Effector CD4-positive, alpha-beta T cell (primary cell): ENCODE measurements at places on chromosomes 3 and 15.
A peak's percentile ranks its signal among the peaks of the same experiment; 100 is the strongest.

DNA sequence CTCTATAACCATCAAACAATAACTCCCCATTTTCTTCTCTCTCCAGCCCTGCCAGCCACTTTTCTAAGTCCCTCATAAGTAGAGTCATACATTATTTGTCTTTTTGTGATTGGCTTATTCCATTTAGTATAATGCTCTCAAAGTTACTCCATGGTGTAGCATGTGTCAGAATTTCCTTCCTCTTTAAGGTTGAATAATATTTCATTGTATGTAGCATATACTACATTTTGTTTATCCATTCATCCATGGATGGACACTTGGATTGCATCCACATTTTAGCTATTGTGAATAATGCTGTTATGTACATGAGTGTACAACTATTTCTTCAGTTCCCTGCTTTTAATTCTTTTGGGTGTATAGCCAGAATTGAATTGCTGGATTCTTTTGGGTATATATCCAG, 138.4 kb downstream of the ATG7 start:
- no peak for DNase-seq

- no peak for DNase-seq
Observed at GRCh38 chr3:32018757-32019564, 37.4 kb downstream of the ZNF860 start.

DNA sequence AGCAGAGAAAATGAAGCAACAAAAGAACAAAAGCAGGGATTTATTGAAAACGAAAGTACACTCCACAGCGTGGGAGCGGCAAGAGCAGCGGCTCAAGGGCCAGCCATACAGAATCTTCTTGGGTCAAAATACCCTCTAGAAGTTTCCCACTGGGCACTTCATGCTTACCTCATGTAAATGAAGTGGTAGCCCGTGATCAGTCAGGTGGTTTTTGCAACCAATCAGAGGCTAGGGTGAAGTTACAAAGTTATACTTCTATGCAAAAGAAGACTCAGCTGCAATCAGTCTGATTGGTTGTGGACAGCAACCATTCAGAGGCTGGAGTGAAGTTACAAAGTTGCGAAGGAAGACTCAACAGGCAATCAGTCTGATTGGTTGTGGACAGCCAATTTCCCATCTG, 37.8 kb upstream of the TRH start:
- DNase-seq, result no peak

DNA sequence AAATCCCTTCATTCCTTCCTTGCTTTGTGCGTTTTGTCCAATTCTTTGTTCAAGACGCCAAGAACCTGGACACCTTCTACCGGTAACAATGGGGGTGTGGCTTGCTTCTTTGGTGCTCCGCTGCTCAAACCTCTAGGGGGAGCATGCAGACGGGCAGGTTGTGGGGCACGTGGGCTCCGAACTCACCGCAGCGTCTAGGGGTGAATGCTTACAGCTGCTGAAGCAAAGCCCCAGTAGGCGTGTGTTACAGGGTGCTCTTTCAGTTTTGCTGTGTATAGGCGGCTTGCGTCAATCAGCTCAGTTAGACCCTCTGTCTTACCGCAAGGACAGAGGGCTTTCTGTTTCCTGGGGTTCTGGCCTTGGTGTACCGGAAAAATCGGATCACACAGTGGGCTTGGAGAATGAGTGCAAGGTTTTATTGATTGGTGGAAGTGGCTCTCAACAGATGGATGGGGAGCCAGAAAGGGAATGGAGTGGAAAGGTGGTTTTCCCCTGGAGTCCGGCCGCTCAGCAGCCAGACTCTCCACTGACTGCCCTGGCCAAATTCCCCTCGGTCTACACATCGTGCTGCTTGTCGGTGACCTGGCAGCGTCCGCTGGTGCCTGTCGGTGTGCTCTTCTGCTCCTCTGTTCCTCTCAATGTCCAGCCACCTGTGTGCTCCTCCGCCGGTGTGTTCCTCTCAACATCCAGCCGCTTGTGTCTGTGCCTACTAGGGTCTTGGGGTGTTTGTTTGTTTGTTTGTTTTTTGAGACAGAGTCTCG, 1.2 kb upstream of the LRRC34 start:
- DNase-seq, result peak; percentile 60

DNA sequence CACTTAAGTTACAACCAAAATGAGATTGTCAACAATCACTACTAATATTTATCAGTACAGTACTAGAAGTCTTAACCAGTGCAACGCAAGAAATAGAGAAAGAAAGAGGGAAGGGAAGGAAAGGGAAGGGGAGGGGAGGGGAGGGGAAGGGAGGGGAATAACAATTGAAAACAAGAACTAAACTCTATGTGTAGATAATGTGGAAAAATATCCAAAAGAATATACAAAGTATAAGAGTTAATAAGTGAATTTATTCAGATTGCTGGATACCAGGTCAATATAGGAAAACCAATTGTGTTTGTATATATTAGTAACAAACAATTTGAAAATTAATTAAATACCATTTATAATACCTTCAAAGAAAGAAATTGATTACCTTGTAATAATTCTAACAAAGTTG, 10.7 kb downstream of the ATP13A5 start:
- DNase-seq, result no peak

- DNase-seq, result no peak
Observed at GRCh38 chr3:192413461-192413860, 313.9 kb downstream of the FGF12 start.

DNA sequence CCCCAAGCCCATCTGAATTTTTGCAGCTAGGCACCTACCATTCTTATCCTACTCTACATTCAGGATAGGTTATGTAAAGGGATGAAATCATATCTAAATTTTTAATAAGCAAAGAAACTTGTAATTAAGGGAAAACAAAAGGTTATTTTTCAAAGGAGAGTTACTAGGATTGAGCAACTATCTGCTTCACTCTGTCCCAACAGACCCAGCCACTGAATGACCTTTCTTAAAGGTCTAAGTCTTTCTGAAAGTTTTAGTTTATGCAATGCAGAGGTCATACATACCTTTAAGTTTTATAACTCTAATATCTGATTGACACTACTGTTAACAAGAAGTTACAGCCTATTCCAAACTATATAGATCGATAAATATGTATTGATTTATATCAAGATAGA, 209.2 kb upstream of the CTNNB1 start:
- DNase-seq, result no peak

GRCh38 chr15:70111203-70112073, 13.7 kb upstream of the TLE3 start:
- DNase-seq, result no peak

- DNase-seq, result no peak
Observed at GRCh38 chr15:54772663-54773062, 424.1 kb downstream of the RSL24D1 start.

- no peak for DNase-seq
Observed at GRCh38 chr3:125045965-125046364, 9.8 kb downstream of the HEG1 start.

GRCh38 chr3:71725271-71725991, at the start of gene EIF4E3:
Gene EIF4E3, minus strand, starts transcription at chr3:71725402. Its CDS starts 35 bp downstream, at chr3:71725367.
- peak; percentile 21 for DNase-seq

DNA sequence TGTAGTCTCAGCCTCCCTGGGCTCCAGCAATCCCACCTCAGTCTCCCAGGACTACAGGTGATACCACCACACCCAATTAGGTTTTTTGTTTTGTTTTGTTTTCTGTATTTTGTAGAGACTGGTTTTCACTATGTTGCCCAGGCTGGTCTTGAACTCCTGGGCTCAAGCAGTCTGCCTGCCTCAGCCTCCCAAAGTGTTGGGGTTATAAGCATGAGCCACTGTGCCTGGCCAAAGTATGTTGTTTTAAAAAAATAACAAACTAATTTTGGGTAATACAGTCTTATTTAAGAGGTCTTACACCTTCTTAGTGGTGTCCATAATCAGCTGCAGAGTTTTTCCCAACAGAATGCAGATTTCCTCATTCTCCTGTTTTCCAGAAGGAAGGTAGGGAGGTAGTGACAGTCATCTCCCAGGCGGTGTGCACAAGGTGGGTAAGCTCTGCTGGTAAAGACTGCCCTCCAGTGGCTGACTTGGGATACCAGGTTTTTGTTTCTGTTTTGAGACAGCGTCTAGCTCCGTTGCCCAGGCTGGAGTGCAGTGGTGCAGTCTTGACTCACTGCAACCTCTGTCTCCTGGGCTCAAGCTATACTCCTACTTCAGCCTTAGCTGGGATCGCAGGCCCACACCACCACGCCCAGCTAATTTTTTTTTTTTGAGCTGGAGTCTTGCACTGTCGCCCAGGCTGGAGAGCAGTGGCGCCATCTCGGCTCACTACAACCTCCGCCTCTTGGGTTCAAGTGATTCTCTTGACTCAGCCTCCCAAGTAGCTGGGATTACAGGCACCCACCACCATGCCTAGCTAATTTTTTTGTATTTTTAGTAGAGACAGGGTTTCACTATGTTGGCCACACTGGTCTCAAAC, 58.4 kb downstream of the MAP6D1 start:
- peak; percentile 66 for DNase-seq

DNA sequence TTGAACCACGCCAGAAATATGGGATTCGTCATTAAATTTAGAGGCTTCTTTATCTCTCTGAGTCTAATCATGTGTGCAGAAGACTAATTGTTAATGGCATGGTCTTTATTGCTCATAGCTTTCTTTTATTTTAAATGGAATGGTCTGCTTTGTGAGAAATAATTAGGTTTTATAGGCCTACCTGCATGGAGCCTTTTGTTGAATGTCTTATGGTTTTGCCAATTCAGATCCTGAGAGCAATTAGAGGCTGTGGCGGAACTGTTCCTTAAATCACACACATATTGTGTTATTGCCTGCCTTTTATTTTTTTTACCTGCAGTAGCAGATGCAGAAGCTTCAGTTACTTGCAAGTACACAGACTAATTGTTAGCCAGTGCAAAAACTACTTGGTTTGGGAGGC, 306.2 kb downstream of the NLGN1 start:
- no peak for DNase-seq

DNA sequence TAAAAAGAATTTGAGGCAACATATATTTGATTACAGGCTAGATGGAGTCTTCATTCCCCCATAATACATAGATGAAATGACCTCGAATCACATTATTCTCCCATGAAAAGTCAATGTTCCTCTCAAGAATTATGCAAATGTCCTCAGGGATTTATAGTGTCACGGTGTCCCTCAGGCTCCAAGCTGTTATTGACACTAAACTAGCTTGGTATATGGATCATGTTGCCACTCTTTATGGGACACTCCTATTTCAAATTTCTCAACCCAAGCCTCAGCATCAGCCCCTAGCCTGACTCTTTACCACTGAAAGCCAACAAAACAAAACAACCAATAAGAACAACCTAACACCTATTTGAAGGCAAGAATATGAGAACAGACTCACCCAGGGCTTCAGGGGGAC, 139.8 kb downstream of the TPRG1 start:
- no peak for DNase-seq

GRCh38 chr3:133944641-133945380, 49.1 kb upstream of the RAB6B start:
- DNase-seq, result no peak

- DNase-seq, result no peak
Observed at GRCh38 chr3:51245867-51246266, 139.2 kb upstream of the MANF start.

- DNase-seq, result no peak
Observed at GRCh38 chr15:69612112-69612511, 159.5 kb downstream of the RPLP1 start.

DNA sequence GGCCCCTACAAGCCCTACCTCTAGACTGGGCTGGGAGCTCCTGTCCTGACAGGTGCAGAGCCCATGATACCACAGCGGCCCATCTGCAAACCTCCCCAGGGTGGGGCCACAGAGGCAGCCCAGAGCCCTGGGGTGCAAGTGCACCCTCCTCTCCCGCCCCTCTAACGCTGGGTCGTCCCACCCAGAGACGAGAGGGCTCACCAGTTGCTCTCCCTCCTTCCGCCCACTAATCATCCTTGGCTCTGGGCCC, 742 bp downstream of the TNK2 start:
- no peak for DNase-seq

DNA sequence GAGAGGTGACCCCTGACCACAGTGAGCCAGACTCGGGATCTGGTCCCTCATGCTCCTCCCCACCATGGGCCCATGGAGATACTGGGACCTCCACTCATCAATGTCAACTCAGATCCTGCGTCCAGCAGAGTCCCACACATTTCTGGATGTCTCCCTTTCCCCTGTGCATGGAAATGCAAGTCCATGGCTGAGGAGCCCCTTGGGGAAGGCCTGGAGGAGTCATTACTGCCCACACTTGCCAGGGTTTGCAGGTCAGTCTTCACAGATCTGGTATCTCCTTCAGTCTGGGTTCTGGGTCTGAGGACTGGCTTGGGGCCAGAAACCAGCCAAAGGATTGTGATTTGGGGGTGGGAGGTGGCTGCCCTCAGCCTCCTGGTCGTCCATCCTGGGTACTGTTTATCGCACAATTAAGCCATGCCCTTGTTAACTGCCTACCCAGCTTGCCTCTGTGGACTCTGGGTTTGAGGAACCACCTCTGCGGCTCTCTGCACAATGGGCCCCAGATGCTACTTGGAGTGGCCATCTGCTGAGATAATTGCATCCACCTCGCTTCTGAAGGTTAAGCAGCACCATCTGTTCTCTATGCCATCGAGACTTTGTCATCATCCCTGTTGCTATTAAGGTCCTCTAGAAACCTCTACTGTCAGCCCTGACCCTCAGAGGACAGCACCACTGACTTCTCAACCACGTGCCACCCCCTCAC, 49.9 kb upstream of the KLF13 start:
- no peak for DNase-seq

- no peak for DNase-seq
Observed at GRCh38 chr15:36771826-36772225, 192.4 kb downstream of the CDIN1 start.

- no peak for DNase-seq
Observed at GRCh38 chr15:57216288-57216687, 160.0 kb upstream of the CGNL1 start.

GRCh38 chr3:25107918-25108617, 320.0 kb upstream of the RARB start:
- DNase-seq, result no peak

DNA sequence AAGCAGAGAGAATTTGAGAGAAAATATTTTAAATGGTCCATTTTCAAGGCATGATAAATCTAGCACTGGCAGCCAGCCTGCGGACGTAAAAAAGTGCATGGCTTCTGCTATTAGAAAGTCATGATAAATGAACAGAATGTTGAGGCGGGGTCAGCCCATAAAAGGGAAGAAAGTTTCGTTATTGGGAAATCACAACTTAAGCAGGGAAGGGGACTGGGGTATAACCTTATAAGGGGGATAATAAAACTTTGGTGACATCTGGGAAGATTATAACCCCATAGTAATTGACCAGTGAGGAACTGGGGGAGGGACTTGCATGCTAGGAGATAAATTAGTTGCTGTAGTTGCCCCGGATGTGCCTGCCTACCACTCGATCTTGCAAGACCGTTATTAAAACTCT, 88.4 kb upstream of the PLSCR4 start:
- DNase-seq, result no peak
